ENCODE measurements at places on chromosomes 5 and 9.

DNA sequence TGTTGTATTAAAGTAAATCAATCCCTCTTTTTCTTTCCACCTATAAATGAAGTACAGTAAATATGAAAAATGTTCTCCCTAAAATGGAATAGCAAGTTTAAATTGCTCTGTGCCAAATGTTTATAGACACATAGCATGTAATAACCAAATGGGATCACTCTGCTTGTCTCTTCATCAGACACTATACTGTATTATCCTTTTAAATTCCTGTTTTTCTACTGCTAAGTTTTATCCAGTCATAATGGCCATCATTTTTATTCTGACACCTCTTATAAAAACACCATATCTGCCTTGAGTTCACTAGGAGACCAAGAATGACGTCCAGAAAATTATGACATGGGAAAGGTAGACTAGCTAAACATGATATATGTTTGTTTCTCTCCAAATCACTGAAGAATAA, 252.8 kb downstream of the CAAP1 start:
- DNase-seq, result no peak

- DNase-seq, result no peak
Observed at GRCh38 chr9:130328349-130328801, 62.8 kb downstream of the HMCN2 start.

GRCh38 chr5:57939771-57940170, 457.2 kb upstream of the ACTBL2 start:
- DNase-seq, result no peak

DNA sequence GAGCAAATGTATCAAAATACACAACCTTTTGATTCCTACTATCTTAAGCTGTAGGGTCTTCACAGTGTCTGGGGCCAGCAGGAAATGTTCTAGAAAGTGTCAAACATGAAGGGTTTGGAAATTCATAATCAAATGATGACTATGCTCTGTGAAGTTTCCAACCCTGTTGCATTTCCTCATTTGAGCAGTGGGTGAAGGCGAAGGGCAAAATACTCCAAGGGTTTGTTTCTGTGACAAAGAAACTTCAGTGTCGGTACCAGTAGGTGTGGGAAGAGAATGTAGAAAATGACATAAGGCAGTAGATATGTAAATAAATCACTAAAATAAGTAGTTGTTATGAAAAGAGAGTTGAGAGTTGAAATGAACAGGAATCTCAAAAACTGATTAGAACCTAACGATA, 576 bp downstream of the ALDOB start:
- DNase-seq, result no peak

GRCh38 chr5:159645179-159645846, 271.0 kb upstream of the ADRA1B start:
- no peak for DNase-seq

DNA sequence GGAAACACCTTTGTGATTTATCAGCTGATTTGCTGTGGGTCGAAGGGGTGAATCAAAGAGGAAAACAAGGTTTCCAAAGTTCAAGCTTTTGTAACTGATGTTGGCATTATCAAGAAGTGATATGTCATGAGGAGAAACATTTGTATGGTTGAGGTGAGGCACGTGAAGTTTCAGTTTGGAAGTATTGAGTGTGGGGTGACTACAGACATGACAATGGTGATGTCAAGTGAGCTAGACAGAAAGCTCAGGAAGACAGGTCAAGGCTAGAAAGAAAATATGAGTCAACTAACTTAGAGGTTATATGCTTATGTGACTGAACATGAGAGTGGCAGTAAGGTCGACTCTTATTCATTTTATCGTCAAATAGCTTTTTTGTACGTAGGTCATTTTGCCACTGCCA, 99.1 kb downstream of the RAB3C start:
- no peak for DNase-seq

GRCh38 chr5:103744159-103744558, 181.6 kb upstream of the NUDT12 start:
- no peak for DNase-seq

DNA sequence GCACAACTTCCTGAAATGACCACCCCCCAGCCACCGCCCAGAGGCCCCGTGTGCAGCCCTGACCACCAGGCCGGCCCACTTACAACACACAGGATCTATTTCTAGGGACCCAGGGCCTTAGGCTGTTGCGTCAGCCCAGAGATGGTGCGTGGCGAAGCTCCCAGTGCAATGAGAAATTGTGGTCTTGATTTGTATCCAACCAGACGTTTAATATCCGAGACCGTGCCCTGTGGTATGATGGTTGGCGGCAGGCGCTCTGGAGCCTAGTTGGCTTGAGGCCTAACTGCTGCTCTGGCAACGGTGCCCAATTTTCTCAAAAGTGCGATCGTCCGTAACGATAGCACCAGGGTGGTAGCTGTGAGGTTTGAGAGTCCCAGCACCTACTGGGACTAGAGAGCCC, 32.6 kb upstream of the SLC6A19 start:
- no peak for DNase-seq

DNA sequence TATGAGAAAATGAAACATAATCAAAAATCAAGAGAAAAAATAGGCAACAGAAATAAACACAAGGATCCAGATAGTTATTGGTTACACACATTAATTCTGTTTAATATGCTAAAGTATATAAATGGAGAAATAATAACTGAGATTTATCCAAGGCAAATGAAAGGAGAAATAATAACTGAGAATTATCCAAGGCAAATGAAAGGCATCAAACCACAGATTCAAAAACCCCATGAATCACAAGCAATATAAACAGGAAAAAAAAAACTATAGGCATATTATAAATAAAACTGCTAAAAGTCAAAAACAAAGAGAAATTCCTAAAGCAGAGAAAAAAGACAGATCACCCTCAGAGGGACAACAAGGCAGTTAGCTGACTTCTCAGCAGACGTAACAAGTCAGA, 10.9 kb downstream of the DUSP1 start:
- DNase-seq, result no peak

DNA sequence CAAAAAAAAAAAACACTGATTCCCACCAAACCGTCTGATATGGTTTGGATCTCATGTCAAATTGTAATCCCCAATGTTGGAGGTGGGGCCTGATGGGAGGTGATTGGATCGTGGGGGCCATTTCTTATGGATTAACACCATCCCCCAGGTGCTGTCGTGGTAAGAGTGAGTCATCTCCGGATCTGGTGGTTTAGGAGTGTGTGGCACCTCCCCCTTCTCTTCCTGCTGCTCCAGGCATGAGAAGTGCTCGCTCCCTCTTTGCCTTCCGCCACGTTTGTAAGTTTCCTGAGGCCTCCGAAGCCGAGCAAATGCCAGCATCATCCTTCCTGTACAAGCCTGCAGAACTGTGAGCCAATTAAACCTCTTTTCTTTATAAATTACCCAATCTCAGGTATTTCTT, 45.2 kb downstream of the HSD17B3 start:
- DNase-seq, result no peak

- no peak for DNase-seq
Observed at GRCh38 chr5:1172007-1172581, 29.3 kb upstream of the SLC6A19 start.

- DNase-seq, result no peak
Observed at GRCh38 chr5:91030521-91031401, 352.4 kb downstream of the ARRDC3 start.
